Stimulated activated CD8-positive, alpha-beta memory T cell treated with anti-CD3 and anti-CD28 coated beads, Interleukin-12 subunit alpha, Interleukin-12 subunit beta, amount 100 ng/mL, for 1 hour (primary cell): ENCODE measurements at places on chromosomes 1 and 21.

DNA sequence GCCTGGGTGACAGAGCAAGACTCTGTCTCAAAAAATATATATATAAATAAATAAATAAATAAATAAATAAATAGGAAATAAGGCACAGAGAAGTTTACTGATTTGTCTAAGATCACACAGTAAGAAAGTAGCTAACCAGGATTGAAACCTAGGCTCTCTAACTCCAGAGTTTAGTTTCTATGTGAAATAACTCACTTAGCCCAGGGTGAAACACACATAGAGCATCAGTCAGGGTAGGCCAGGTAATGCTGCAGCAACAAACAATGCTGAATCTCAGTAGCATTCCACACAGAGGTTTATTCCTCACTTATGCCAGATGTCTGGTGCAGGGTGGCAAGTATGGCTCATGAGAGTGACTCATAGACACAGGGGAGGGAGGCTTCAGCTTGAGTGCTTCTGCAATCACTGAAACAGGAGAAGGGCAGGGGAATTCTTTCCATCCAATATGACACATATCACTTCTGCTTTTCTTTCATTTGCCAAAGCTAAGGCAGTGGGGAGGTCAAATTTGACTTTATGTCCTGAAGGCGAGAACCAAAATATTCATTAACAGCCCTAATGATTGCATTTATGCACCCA is 37.1 kb upstream of the KANK4 start:
- DNase-seq: no peak

DNA sequence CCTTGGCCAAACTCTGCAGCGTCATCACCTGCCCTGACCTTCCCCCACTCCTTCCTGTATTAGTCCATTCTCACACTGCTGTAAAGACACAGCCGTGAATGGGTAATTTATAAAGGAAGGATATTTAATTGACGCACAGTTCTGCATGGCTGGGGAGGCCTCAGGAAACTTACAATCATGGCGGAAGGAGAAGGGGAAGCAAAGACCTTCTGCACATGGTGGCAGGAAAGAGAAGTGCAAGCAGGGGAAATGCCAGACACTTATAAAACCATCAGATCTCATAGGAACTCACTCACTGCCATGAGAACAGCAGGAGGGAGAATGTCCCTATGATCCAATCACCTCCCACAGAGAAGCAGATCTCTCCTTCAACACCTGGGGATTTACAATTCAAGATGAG is 408.5 kb downstream of the PTPRU start:
- DNase-seq: no peak

DNA sequence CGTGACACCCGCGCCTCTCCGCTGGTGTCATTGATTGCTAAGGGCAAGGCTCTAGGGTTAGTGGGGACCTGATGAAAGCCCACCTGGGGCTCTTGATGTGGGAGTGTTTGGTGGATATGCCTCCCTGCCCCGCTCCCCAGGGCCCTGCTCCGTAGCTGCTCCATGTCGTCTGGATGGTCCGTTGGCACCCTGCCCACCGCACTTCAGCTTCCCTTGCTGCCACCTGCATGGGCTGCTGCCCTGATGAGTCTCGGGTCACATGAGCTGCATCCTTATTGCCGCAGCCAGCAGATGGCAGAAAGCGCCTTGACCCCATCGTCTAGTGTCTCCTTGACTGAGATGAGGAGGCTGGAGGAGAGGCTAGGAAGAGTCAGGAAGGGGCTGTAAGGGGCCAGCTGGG is 439.4 kb downstream of the CAMTA1 start:
- DNase-seq: no peak

DNA sequence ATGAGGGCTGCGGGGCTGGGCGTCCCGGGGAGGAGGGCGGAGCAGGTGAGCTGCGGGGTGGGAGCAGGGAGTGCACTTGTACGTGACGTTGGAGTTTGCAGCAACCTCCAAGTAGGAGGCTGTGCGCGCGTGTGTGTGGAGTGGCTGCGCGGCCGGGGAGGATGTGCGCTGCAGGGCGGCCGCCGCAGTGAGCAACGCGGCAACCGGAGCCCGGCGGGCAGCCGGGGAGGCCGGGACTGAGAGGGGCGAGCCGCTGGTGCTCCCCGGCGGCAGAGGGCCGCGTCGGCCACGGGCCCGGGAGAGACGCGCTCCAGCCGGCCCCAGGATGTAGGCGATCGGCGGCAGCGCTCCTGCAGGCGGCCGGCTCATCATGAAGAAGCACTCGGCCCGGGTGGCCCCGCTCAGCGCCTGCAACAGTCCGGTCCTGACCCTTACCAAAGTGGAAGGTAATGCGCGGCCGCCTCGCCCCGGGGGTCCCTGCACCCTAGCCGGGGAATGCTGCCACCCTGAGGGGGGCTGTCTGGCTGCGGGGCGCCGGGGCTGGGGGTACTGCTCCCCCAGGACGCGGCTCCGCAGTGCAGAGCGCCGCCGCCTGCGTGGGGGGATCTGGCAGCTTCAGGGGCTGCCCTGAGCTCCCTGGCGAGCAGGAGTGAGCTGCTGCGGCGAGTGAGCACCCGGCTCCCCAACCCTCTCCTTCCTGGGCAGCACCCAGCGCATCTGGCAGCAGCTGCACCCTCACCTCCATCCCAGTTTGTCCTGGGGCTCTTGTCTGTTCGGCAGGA is 158.9 kb upstream of the COA6 start:
- DNase-seq: no peak

GRCh38 chr1:87115317-87115890 is 201.0 kb downstream of the HS2ST1 start:
- DNase-seq: no peak

- DNase-seq: no peak
Observed at GRCh38 chr21:27812279-27812678, 845.4 kb upstream of the ADAMTS5 start.

- DNase-seq: no peak
Observed at GRCh38 chr1:85406887-85407533, 57.9 kb downstream of the DDAH1 start.

- no peak for DNase-seq
Observed at GRCh38 chr1:245682638-245683628, 528.1 kb downstream of the KIF26B start.

DNA sequence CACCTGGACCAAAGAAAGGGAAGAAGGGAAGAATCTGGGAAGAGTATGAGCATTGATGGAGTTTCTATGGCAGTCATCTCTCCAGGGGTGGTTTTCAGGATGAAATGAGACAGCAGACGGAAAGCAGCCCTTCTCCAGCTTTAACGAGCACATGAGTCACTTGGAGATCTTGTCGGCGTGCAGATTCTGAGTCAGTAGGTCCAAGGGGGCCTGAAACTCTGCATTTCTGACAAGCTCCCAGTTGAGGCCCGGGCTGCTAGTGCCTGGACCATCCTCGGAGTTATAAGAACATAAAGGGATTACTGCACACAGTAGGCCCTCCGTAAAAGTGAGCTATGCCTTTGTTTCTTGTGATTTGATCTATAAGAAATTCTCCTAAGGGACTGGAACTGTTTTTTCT is 17.6 kb downstream of the HSPG2 start:
- no peak for DNase-seq

- DNase-seq: no peak
Observed at GRCh38 chr1:6243993-6244392, at the start of gene HES3. TSS of gene HES3 (plus strand) at chr1:6244179. CDS start at chr1:6244366, 187 bp downstream.

DNA sequence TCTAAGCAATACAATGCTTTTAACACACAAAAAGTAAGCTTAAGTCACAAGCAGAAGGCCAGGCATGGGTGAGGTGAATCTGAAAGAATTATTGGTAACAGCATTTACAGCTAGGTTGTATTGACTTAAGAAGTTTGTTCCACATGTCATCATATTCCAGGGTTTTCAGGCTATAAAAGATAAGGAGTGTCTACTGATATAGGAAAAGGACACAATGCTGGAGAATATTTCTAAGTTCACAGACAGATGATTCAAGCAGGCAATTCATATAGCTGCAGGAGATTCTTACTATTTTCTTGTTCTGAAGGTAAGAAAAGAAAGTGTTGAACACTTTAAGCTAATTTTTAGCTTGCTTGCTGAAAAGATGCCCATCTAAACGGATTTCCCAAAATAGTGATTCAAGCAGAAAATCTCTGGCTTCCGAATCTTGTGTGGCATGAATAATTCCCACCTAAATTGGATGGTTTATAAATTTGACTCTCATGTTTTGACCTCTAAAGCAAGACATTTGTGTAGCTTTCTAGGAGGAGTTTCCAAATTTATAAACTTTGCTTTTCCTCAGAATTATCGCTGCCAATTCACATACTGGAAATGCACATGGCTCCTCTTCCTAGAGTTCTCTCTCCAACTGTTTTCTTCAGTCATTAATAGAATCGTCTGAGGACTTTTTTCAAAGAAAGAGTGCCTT is 95.6 kb upstream of the LBR start:
- DNase-seq: no peak

GRCh38 chr1:238608144-238608543 is 717.4 kb upstream of the ZP4 start:
- no peak for DNase-seq

GRCh38 chr1:221439747-221440501 is 302.0 kb downstream of the DUSP10 start:
- DNase-seq: peak; percentile 27

DNA sequence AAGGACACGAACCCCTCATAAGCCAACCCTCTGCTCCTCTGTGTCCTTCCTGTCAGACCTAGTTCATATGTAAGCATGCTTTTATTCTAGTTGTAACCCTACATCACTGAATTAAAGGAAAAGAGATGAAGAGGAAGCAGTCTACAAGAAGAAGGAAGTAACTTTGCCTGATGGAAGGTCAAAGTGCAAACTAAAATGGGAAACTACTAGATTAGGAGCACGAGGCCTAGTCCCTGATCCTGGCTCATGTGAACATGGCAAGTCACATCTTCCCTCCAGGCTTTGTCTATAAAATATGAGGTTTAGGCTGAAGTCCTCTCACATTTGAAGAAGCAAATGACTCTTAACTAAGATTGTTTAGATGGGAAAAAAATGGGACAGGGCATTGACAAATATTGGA is 13.2 kb downstream of the ZMYND12 start:
- no peak for DNase-seq

DNA sequence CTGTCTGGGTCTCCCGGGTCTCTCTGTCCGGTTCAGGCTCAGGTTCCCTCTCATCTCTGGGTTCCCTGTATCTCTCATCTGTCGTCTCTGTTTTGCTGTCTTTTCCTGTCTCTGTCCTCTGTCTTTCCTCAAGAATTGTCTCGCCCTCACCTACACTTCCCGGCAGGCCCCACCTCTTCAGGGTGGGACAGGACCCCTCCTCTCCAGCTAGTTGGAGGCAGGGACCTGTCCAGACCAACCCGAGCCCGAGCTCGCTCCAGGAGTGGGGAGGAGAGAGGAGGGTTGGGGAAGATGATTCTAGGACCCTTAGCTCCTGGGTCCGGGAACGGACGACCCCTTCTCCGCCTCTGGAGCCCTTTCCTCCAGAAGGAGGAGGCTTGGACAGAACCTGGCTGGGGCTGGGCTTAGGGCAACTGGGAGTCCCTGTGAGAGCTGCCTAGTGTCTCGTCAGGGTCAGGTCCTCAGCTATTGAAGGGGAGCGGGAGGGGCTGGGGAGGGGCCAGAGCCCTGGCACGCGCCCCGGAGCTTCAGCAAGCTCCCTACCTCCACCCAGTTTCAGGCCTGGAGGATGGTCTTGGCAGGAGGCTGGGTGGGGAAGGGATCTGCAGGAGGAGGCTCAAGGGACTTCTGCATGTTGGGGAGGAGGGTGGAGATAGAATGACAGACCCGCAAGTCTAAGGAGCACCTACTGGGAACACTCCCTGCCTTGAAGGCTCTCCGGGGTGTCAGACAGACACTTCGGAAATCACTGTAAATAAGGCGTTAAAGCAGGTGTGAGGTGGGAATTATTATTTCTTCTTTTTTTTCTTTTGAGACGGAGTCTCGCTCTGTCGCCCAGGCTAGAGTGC is 26.3 kb upstream of the EPB41 start:
- DNase-seq: no peak
